ENCODE measurements at places on chromosomes 11 and 22.

DNA sequence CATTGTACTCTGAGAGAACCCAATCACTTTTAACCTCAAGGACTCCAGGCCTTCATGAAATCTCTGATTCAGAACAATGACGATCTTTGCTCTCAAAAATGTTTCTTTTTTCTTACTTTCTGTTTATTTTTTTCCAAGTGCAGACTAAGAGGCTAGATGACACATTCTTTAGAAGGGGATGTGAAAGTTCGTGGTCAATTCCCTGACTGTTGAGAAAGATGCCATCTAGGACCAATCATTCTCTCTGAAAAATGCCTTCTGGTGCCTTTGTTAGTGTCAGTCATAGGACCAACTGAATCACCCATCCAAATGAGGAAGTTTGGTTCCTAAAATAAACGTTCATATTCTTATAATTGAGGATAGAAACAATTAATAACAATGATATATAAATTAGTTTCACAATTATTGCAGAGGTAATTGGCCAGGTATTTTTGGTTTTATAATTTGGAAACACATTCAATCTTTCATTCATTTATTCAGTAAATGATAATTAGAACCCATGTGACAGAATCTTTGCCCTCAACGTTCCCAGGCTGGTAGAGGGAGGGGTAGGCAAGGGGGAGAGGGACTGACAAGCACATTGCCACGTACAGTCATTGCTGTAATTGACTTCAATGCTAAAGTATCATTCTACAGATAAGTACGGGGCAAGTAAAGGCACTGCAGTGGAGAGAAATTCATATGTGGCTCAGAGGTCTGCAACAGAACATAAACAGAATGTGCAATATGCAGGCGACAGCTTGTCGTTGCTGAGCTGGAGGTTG, 333.4 kb upstream of the MPPED2 start:
- DNase-seq: no peak

DNA sequence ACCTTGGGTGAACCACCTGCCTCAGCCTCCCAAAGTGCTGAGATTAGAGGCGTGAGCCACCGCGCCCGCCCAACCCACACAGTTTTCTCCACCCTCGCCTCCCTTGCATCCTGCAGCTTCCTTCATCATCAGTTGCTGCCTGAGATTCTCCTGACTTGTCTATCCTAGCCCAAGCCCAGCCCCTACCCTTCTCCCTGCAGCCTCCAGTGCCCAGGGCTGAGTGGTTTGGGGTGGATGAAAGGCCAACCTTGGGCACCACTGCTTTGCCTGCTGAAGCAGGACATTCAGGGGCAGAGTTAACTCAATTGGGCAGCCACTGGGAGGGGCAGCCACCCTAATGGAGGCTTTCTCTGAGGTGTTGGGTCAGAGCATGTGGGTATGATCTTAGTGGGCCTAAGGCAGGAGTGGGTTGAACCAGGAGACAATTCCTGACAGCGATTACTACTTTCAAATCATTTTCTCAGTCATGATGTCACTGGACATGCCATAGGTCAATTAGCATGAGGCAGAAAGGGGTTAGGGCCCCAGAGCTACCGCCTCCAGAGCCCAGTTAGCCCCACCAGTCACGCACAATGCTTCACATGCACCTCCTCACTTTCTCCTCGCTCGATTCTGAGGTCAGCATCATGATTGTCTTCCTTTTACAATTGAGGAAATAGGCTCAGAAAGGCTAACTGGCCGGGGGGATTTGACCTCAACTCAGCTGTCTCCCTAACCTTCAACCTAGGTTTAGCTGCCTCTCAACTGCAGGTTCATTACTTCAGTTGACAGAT, 1.0 kb upstream of the FKBP2 start:
- DNase-seq: no peak

GRCh38 chr11:34654483-34655334, 33.8 kb downstream of the EHF start:
- no peak for DNase-seq

- no peak for DNase-seq
Observed at GRCh38 chr22:32625985-32626384, 151.4 kb downstream of the FBXO7 start.

GRCh38 chr11:72406540-72407527, 27.5 kb downstream of the CLPB start:
- DNase-seq: no peak

DNA sequence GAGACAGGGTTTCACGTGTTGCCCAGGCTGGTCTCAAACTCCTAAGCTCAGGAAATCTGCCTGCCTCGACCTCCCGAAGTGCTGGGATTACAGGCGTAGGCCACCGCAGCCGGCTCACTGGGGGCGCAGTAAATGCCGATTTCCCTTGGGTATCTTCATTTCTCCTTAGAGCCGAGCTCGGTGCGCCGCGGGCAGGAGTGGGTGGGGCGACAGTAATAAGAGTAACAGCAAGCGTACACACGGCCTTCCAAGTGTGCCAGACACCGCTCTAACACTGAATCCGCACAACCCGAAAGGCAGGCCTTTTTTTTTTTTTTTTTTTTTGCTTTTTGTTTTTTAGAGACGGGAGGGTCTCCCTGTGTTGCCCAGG, 500 bp upstream of the ADSL start:
- DNase-seq: no peak

- no peak for DNase-seq
Observed at GRCh38 chr11:117579161-117579560, 217.9 kb downstream of the DSCAML1 start.

- DNase-seq: no peak
Observed at GRCh38 chr22:20096574-20097420, 16.8 kb downstream of the DGCR8 start.

DNA sequence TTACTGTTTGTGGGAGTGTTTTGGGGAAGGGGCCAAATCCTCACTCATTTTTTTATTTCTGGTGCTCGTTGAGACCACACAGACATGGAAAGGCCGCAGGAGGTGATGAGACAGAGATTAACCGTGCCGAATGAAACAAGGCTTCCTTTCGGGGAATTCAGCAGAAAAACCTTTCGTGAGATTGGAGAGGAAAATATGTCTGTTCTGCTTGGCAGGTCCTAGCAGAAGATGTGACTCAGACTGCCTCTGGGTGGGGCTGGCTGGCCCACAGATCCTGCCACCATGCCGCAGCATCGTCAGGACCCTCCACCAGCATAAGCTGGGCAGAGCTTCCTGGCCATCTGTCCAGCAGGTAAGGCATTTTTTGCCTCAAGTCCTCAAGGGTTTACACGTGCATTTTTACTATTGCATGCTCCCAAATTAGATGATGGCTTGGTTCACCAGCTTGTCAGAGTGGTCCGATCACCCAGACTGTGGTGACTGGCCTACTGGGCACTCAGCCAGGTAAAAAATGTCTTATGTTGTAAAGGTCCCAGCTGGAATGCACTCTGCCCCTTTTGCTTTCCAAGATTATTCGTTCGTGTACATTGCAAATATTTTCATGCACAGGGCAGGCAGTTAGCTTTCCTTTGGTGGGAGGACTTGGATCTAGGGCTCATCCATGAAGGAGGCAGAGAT, 1.5 kb downstream of the DDB2 start:
- no peak for DNase-seq

DNA sequence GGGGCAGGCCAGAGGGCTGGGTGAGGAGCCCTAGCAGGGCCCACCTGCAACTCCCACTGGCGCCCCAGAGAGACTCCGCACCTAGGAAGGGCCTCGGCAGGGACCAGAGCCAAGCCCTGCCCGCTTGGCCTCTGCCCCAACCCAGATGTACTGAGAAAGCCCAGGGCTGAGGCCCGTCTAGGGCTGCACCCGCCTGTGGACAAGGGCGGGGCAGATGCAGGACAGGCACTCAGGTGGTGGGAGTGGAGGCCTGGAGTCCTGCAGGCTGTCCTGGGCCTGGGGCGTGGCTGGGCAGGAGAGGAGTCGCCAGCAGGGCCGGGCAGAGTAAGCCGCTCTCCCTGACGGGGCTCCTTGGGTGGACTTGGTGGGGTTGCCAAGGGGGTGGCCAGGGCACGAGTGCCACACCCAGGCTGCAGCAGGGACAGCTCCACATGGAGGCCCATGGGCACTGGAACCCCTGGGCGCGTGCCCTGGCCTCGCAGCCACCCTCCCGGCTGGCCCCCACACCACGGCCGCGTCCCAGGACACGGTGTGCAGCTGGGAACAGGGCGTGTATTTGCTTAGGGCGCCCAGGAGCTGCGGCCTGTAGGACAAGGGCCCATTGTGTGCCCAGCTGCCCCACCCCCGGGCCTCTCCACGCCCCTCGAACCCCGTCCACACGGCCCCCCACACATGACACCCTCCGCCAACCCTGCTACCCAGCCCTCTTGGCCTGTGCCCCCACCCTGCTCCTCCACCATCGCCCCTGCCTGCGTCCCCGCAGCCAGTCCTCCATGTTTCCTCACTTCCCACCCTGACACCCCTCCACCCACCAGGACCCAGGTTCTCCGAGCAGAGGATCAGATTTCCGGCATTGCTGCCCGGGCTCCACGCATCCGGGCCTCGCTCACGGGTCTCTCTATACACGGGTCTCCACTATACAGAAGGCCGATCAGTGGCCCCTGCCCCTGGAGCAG, 11.3 kb upstream of the PIM3 start:
- no peak for DNase-seq

- DNase-seq: no peak
Observed at GRCh38 chr11:71204748-71205664, 47.4 kb downstream of the SHANK2 start.

DNA sequence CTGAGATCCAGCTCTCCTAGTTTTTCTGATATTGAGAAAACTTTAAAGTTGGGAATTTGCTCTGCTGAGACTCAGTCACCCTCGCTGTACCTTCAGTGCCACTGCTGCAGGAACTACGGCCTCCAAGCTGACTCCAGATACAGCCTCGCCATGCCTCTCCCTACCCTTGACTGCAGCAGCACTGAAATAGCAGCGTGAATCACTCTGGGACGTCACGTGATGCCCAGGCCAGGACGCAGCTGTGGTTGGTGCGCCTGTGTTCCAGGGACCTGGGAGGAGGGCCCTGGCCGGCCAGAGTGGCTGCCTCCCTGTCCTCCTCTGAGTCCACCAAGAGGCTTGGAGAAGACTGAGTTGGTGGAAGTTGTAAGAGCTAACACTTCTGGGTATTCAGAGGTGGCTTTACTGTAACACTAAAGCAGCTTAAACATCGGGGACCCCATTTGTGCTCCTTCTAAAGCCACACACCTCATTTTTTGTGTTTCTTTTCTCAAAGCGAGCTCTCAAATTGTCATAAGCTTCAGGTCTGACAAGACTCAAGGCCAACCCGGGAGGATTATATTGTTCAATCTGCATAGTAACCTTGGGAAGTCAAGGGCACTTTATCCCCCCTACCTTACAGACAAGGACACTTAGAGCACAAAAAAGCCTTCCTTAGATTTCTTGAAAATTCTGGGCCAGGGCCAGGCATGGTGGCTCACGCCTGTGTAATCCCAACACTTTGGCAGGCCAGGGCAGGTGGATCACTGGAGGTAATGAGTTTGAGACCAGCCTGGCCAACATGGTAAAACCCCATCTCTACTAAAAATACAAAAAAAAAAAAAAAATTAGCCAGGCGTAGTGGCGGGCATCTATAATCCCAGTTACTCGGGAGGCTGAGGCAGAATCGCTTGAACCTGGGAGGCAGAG, 4.2 kb upstream of the STIP1 start:
- DNase-seq: no peak

DNA sequence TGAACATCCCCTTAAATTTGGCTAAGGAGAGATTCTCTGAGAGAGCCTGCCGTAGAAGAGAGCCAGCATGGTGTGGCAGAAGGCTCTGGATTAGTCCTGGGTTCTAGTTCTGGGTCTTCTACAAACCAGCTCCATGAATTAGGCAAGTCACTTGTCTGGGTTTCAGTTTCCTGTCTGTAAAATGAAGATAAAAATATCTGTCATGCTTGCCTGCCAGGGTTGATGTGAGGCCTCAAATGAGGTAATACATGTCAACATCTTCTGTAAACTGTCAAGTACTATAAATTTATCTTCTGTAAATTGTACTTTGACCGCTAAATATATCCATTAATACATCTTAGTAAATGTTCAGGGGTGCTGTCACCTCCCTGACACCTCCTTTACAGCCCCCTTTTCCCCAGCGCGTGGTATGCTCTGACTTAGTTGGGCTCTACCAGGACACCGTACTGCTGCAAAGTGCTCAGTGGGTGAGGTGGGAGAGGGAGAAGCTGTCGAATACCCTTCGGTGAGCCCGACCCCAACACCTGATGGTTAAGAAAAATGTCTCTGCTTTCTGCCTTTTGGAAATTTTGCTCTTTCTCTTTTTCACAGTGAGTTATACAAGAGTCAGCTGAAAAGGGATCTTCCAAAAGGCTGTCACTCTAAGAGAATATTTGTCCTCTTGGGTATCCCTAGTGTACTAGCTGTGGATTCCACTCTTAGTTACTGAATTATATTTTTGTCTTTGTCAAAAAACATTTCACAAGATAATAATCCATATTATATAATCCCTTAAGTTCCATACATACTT, 15.0 kb downstream of the RBX1 start:
- no peak for DNase-seq

DNA sequence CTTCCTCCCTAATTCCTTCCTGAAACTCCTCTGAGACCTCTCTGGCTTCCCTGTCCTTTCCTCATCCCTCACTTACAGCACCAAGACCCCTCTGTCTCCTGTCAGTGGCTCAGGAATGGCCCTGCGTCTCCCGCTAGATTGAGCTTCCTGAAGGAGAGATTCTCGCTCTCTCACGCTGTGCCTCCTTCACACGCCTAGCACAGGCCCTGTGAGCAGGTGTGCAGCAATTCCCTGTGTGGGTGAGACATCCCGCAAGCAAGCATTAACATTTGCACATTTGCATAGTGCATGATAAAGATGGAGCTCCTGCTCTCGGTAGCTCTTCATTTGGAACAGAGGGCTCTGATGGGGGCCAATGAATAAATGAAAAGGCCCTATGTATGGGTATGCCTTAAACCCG, 159.8 kb downstream of the ADAMTS15 start:
- no peak for DNase-seq

- no peak for DNase-seq
Observed at GRCh38 chr11:13972043-13972910, 9.8 kb downstream of the SPON1 start.

GRCh38 chr22:46971099-46971763, 208.8 kb downstream of the TBC1D22A start:
- no peak for DNase-seq

DNA sequence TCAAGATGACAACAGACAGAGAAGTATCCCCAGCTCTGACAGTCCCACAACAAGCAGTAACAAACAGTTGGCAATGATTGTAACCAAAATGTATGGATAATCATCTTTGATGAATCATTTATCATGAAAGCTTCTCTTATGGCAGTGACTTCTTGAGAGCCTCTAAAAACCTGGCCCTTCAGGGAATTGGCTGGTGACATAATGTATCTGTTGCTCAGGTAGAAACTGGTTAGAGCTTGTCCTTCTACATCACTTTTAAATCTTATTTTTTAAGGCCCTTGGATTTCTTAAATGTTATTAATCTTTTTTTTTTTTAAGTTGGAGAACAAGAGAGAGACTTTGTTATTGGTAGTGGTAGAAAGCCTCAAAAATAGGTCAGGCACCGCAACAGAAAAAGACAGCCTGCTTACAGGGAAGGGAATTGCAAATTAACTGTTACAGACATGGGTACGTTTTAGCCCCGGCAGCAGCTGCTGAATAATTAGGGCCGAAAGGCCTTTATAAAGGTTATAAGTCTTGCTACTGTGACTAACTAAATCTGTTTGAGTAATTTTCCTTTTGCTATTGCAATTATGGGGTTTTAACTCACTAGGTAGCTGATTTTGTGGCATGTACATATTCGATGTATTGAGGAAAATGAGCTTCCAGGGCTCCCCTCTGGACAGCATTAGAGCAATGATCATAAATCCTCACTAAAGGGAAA, 207.7 kb upstream of the LRRC4C start:
- DNase-seq: no peak

- no peak for DNase-seq
Observed at GRCh38 chr11:62427630-62428233, 8.9 kb downstream of the SCGB1A1 start.

GRCh38 chr11:124915541-124916369, 3.3 kb upstream of the HEPN1 start:
- no peak for DNase-seq

- no peak for DNase-seq
Observed at GRCh38 chr11:20226933-20227332, 66.7 kb upstream of the DBX1 start.

All from cortex of kidney (tissue), 1 donor.